ENCODE measurements at places on chromosomes 5 and 9. TPM values are rescaled to one million over a fixed set of nuclear protein-coding genes. Genes with fewer than 3 reads are reported as not detected.

GRCh38 chr9:124355941-124356744, 59.1 kb downstream of the PSMB7 start:
- no peaks in the 10 kb centered on the region for H3K4me1 ChIP-seq
- H3K27ac ChIP-seq = no peak overlapping the region
- DNase-seq = no peak
- peaks cover 35% of the 10 kb centered on the region for H3K36me3 ChIP-seq

GRCh38 chr5:40436535-40437237, 243.0 kb upstream of the PTGER4 start:
- DNase-seq = no peak
- H3K4me1 ChIP-seq = no peaks in the 10 kb centered on the region
- no peak overlapping the region for H3K27ac ChIP-seq

- no peak overlapping the region for H3K27ac ChIP-seq
- H3K4me1 ChIP-seq = no peaks in the 10 kb centered on the region
- H3K36me3 ChIP-seq = no peaks in the 10 kb centered on the region
- no peak overlapping the region for H3K4me3 ChIP-seq
These were observed 18.6 kb upstream of the MED10 start for GRCh38 chr5:6396836-6397535.

- no peaks in the 10 kb centered on the region for H3K4me1 ChIP-seq
- H3K4me3 ChIP-seq = no peak overlapping the region
- peak; percentile 15 for DNase-seq
- H3K27me3 ChIP-seq = peaks cover 2% of the 10 kb centered on the region
- no peak overlapping the region for H3K27ac ChIP-seq
These were observed 355.5 kb downstream of the TLR4 start for GRCh38 chr9:118059484-118060278.

GRCh38 chr5:133404724-133405123, 207.6 kb downstream of the FSTL4 start:
- H3K27me3 ChIP-seq = no peaks in the 10 kb centered on the region
- H3K4me3 ChIP-seq = no peak overlapping the region
- no peaks in the 10 kb centered on the region for H3K36me3 ChIP-seq
- no peaks in the 10 kb centered on the region for H3K4me1 ChIP-seq
- H3K27ac ChIP-seq = no peak overlapping the region
- no peak for DNase-seq

DNA sequence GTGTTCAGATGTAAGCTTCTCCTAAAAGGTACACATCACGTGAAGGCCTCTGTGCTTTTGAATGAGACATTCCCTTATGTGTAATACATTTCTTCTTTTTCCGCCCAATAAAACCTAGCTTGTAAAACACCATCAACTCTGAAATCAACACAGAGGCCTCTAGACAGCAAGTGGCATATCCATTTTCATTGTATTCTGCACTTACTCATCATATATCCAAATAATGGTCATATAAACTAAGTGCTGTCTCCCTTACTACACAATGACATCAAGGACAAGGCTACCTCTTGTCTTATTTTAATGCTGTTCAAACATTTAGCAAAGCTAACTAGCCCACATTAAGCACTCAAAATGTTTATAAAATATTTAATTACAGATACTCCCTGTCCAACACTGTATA, 108.5 kb downstream of the ELAVL2 start:
- H3K36me3 ChIP-seq = no peaks in the 10 kb centered on the region
- H3K4me3 ChIP-seq = no peak overlapping the region
- no peaks in the 10 kb centered on the region for H3K4me1 ChIP-seq
- no peak for DNase-seq
- no peaks in the 10 kb centered on the region for H3K27me3 ChIP-seq
- no peak overlapping the region for H3K27ac ChIP-seq

- no peak for DNase-seq
- H3K4me3 ChIP-seq = no peak overlapping the region
- no peaks in the 10 kb centered on the region for H3K36me3 ChIP-seq
These were observed 32.0 kb upstream of the DHFR start for GRCh38 chr5:80686757-80687156.

DNA sequence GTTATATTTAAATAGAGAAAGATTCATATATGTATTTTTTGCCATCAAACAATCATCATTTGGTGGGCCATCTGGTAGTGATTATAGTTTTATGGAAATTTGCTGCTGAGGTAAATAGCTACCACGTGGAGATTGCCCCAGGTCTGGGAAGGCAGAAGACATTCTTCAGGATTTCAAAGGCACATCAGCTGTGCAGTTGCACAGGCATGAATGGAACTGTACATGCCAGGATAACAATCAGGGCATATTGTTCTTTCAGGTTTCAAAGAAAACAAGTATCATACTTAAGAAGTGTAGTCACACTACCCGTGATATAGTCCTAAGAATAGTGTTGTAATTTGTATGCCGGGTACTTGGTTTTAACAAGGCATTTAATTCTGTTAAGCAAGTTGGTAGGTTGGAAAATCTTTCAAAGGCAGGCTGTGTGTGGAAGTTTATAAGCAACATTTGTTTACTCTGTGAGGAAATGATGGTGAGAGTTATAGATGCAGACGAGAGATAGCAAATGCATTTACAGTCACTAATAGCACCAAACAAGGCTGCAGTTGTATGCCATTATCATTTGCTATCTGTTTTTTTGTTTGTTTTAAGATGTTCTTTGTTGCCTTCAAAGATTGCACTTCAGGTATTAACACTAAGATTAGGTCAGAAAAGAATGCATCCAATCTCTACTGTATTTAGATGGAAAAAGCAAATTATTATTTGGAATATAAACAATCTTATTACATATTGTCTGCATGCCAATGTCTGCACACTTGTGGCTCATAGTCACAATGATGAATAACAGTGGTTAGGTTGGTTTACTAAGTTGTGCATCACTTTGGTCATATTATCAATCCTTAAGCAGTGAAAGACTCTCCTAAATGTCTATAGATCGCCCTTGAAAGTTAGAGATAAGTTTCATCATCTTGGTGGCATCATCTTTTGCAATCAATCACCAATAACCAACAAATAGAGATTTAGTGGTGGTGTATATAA, 55.3 kb downstream of the RPS23 start:
- no peaks in the 10 kb centered on the region for H3K4me1 ChIP-seq
- no peaks in the 10 kb centered on the region for H3K27me3 ChIP-seq
- no peak for DNase-seq
- no peak overlapping the region for H3K27ac ChIP-seq
- no peak overlapping the region for H3K4me3 ChIP-seq

GRCh38 chr5:16104961-16105360, 74.6 kb downstream of the MARCHF11 start:
- no peak overlapping the region for H3K27ac ChIP-seq
- no peaks in the 10 kb centered on the region for H3K4me1 ChIP-seq
- no peaks in the 10 kb centered on the region for H3K36me3 ChIP-seq
- DNase-seq = no peak
- no peak overlapping the region for H3K4me3 ChIP-seq

GRCh38 chr5:96671441-96671840, 9.3 kb downstream of the CAST start:
- H3K4me3 ChIP-seq = no peak overlapping the region

Gene FRRS1L
- 0.63 TPM for total RNA-seq

Gene FOXD4
- total RNA-seq = 0.12 TPM

Gene DHFR
- total RNA-seq = 1.1 TPM

Gene AP3S1
- total RNA-seq = 57.3 TPM

Gene PCDHAC2
- total RNA-seq = 0.37 TPM

Gene ZFP37
- 1.2 TPM for total RNA-seq

Gene TERT
- not detected for total RNA-seq

Gene WNT8A
- not detected for total RNA-seq

Gene IL3
- not detected for total RNA-seq

Gene MAST4
- total RNA-seq = 9.7 TPM

Gene CBY3
- not detected for total RNA-seq

Measured in pancreas (tissue), 10 donors.